K562 (cell line): ENCODE measurements at places on chromosomes 5 and 9.
A peak's percentile ranks its signal among the peaks of the same experiment; 100 is the strongest.

DNA sequence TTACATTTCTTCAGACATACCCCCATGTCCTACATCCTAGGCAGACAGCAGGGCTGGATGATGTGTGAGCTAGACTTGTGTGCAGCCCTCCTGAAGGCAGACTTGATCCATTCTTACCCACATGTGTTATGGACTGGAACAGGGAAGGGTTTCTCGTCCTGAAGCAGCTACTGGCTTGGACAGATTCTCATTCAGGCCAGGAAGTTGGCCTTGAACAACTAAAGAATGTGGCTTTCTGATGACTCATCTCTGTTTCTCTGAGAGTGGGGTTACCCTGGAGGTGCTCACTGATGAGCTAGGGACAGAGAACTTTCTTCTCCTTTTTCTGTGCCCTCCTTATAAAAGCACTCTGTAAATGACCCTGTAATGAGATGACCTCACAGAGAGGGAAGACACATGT lies 246.5 kb downstream of the PCSK5 start:
- no peak for DNase-seq

DNA sequence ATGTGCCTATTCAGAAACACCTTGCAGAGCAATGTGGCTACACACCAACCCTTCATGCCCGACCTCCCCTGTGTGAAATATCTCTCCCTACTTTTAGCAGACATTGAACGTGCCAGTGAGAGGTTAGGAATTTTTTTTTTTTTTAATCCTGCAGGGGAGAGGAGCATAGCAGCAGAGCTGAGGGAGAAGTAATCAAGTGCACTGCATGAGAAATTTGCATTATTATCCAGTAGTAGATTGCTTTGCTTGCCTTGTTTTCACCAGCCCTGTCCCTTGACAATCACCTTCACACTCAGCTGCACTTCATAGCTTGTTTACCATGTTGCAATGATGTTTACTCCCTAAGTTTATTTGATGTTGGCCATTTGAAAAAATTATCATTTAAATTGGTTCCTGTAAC lies 489.6 kb upstream of the ZNF608 start:
- DNase-seq: no peak

GRCh38 chr9:33236571-33236970 lies 3.4 kb upstream of the SPINK4 start:
- no peak for DNase-seq

DNA sequence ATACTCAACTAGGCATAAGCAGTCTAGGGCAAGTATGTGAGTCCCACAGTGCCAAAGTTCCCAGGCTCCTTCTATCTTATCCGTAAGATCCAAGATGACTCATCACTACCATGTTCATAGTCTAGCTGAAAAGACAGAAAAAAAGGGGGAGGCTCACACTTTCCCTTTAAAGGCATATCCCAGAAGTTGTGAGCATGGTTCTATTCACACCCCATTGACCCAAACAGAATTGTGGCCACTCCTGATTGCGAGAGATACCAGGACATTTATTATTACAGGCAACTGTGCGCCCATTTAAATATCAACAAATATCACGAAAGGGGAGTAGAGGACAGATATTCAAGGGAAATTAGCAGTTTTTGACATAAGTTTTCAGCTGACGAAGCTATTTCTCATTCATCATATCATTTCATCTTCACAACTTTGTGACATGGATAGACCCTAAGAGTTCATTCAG lies 8.1 kb upstream of the PFDN1 start:
- peak; percentile 74 for DNase-seq

GRCh38 chr9:105255421-105255820 lies 11.0 kb downstream of the SLC44A1 start:
- DNase-seq: no peak

- DNase-seq: no peak
Observed at GRCh38 chr9:105455836-105456475, 8.1 kb downstream of the FSD1L start.

- no peak for DNase-seq
Observed at GRCh38 chr9:133496861-133497842, 18.3 kb upstream of the SLC2A6 start.

- DNase-seq: no peak
Observed at GRCh38 chr5:108255468-108255867, 126.4 kb downstream of the FBXL17 start.

GRCh38 chr9:115403753-115404152 lies 285.8 kb upstream of the TNC start:
- no peak for DNase-seq

GRCh38 chr9:130448035-130448624 lies 3.4 kb downstream of the ASS1 start:
- peak; percentile 34 for DNase-seq

- DNase-seq: no peak
Observed at GRCh38 chr9:81613002-81613812, 76.1 kb downstream of the TLE1 start.

- DNase-seq: no peak
Observed at GRCh38 chr5:26569241-26569928, 469.0 kb downstream of the CDH9 start.

DNA sequence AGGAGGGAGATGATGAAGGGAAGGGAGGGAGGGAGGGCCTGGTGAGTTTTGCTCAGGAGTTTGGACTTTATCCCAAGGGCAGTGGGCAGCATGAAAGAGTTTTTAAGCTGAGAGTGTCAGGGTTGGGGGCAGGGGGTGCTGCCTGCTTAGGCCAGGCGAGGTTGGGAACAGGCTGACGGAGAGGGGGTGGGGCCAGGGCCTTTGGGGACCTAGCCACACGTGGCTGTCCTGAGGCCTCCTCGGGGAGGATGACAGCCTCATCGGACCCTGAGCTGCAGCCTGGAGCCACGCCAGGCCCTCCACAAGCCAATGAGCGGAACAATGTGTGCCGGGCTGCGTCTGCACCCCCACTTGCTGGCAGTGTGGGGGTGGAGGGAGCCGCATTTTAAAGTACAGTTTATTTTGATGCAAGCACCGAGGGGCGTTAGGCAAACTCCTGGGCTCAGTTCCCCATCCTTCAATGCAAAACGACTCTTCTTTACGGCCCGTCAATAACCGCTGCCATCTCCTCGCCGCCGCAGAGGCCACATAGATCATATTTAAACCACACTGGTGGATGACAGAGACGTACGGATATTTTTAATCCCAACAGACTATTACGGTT lies 5.3 kb upstream of the RXRA start:
- DNase-seq: no peak

DNA sequence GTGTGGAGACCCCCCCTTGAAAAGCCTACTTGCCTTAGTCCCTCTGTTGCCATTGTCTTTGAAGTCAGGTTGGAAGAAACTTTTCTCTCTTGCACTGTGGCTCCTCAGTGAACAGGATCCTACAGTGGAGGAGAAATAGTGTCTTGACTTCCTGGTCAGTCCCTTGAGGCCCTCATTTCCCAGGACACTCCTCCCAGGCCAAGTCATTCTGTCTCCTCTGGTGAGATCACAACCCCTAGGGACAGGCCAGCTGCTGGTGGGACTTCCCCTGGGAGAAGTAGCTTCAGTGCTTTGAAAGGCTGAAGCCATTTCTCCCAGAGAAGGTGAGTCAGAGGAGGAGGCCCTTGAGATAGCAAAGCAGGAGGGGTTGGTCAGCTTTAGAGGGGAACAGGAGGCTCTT lies 10.1 kb upstream of the GRIA1 start:
- DNase-seq: no peak

DNA sequence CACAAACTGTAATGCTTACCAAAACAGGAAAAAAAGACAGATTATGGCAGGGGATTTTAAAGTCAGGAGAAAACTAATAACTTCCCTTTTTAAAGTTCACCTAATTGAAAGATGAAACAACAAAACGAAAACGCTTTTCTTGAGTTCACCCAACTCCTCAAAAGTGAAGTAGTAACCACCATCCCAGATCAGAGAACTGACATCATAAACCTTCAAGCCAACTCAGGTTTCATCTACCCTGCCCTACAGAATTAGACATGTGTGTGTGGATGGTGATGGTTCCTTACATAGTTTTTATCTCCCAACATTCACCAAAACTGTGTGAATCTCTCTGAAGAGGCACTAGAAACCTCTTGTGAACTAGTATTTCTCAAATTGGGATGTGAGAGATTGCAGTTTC lies 195.2 kb upstream of the PTGER4 start:
- DNase-seq: no peak

- no peak for DNase-seq
Observed at GRCh38 chr9:131971482-131972074, 108.1 kb downstream of the MED27 start.

- no peak for DNase-seq
Observed at GRCh38 chr5:10563110-10563944, 543 bp upstream of the ANKRD33B start.

- DNase-seq: no peak
Observed at GRCh38 chr5:81896764-81897163, 75.1 kb upstream of the ATG10 start.

GRCh38 chr5:98994611-98995010 lies 65.8 kb upstream of the CHD1 start:
- DNase-seq: no peak

DNA sequence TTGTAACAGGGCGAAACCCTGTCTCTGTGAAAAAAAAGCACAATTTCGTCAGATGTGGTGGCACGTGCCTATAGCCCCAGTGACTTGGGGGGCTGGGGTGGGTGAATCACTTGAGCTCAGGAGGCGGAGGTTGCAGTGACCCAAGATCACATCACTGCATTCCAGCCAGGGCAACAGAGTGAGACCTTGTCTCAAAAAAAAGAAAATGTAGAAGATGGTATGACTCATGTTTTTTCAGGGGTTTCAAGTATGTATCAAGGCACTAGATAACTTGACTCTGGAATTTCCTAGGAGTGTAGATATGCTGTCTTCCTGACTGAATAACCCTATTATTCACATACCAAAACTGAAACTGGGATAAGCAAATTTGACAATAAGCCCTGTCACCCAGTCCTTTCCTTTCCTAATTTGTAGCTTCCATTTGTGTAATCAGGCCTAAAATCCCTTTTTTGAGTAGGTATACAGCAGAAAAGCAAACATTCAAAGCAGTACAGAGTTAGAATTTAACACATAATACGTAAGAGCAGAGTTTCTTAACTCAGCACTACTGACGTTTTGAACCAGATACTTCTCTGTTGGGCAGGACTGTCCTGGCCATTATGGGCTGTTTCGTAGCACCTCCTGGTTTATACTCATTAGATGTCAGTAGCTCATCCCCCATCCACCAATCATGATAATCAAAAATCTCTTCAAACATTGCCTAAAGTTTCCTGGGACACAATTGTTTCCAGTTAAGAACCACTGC lies 17.3 kb upstream of the ANKRD18B start:
- DNase-seq: no peak

DNA sequence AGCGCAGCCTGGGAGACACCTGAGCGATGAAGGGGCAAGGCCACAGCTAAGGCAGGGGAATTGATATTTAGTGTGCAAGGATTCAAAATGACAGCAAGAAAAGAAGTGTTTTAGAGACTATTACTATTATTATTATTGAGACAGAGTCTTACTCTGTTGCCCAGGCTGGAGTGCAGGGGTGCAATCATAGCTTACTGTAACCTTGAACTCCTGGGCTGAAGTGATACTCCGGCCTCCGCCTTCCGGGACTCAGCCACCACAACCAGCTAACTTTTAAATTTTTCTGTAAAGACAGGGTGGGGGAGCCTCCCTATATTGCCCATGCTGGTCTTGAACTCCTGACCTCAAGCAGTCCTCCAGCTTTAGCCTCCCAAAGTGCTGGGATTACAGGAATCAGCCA lies 3.3 kb upstream of the GRHPR start:
- DNase-seq: no peak

- no peak for DNase-seq
Observed at GRCh38 chr5:131932235-131932634, 13.2 kb downstream of the MEIKIN start.

DNA sequence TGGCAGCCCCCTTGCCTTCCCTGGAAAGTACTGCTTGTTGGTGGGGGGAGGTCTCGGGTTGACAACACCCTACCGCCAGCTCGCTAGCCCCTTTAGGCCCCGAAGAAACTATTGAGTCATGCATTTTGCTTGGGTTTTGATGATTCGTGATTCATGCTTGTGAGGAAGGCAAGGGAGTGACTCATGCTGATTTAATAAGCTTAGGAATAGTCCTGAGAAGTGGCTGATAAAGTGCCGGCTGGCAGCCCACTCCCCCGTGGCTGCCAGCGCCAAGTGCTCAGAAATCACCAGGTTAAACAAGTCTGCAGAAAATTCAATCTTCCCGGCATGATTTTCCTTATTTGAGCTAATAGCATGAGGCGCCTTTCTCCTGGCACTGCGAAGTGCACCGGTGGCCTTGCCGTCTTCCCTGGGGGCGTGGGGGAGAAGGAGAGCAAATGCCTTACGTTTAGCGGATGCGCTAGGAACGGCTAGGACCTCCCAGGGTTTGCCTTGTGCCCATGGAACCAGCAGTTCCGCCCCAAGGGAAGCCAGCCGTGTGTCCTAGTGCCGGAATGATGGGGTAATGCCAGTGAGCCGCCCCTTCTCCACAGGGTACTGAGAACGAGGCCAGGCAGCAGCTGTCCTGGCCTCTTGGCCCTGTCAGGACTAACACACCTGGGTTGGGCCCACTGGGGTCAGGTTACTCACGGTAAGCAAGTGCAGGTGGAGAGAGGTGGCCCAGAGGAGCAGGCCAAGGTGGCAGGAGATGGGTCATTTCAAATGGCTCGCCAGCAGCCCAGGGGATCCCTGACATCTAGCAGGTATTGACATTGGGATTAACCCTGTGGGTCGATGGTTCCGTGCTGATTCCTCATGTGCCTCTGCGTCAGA lies 151.9 kb downstream of the MACROH2A1 start:
- DNase-seq: peak; percentile 64

DNA sequence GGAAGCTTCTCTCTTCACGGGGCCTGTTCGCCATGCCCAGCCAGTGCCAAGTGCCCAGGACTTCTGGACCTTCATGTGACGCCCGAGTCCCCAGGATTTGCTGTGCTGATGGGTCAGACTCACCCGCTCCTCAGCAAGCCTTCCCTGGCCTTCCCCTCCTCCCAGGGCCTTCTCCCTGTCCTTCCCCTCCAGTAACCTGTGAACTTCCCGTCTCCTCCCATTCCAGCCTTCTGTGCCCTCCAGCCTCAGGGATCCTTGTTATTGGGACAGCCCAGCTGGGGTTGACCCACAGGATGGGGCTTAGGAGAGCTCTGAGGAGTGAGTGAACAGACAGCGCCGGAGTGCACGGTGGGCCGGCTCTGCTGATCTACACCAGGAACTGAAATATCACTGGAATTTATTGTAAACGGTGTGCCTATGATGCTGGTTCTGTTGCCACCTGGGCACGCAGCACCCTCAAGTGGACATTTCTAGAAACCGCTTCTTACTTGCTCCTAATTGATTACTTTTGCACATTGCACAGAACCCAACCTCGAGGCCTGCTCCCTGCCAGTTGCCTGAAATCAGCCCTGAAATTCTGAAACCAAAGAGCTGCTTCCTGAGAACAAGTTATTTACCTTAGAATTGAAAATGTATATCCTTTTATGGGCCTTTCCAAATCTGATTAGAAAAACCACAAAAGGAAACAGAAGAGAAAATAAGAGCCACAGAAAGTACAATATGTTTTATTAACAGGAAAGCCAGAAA lies 1.5 kb downstream of the SPAAR start:
- peak; percentile 31 for DNase-seq

DNA sequence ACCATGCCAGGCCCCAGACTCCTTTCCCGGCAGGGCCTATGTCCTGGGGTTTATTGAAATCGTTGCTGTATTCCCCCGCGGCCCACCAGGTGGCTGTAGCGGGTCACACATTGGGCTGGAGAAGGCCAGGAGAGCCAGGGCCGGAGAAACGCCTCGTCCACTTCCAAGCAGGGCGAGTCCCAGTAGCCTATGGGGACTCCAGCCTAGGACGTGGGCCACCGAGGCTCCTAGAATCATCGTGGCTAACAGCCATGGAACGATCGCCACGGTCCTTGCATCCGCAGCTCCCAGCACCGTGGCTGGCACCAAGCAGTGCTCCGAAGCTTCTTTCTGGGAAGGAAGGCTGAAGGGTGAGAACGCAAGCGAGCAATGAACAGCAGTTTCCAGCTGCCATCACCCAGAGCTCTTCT lies 87.7 kb downstream of the ENTREP1 start:
- DNase-seq: peak; percentile 58

- DNase-seq: no peak
Observed at GRCh38 chr5:135072387-135073281, 38.6 kb upstream of the PITX1 start.
